ENCODE measurements at places on chromosomes 11 and 22.
A peak's percentile ranks its signal among the peaks of the same experiment; 100 is the strongest.

DNA sequence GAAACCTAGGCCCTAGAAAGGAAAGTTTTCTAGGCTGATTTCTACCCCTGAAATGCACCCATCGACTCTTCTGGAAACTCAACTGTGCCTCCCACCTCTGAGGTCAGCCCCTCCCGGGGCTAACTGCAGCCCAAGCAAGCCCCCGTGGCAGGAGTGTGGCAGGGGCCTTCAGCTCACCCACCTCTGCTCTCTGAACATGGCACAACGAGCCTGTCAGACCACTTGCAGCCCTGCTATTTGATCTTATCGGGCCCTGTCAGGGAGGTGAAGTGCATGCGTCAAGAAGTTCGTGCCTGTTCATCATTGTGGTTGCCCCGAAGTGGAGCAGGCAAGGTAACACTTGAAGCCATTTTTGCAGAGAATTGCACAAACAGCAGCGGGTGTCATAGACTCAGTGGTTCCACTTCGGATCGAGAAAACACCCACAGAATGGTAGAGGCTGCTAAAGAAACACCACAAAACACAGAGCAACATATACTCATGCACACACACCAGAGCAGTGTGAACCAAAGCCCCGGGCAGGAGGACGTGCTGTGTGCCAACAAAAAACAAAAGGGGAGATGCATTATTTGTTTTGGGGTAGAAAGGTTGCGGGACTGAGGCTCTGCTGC is 262.7 kb downstream of the ETS1 start:
- peak; percentile 59 for DNase-seq

DNA sequence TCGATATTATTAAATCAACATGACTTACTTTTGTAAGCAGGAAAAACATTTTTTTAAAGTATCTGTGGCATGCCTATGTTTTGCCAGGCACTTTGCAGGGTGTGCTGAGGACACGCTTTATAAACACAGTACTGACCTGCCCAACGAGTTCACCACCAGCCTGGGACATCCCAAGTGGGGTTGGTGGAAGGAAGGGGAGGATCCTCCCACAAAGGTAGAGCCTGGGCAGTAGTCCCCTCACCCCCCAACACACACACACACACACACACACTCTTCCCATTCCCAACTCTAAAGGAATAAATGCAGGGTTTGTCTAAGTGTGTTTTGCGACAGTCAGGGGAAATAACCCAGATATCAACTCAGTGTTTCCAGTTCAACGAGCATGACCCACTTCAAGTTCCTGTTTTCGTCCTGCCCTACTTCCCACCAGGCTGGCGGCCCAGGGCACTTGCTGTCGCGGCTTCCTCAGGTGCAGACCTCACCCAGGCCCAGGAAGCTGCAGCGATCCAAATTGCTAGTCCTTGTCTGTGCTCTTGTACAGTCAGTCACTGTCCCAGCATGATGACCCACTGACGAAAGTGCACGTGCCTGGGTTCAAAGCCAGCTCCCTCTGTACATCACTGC is 3.1 kb downstream of the CERK start:
- no peak for DNase-seq

DNA sequence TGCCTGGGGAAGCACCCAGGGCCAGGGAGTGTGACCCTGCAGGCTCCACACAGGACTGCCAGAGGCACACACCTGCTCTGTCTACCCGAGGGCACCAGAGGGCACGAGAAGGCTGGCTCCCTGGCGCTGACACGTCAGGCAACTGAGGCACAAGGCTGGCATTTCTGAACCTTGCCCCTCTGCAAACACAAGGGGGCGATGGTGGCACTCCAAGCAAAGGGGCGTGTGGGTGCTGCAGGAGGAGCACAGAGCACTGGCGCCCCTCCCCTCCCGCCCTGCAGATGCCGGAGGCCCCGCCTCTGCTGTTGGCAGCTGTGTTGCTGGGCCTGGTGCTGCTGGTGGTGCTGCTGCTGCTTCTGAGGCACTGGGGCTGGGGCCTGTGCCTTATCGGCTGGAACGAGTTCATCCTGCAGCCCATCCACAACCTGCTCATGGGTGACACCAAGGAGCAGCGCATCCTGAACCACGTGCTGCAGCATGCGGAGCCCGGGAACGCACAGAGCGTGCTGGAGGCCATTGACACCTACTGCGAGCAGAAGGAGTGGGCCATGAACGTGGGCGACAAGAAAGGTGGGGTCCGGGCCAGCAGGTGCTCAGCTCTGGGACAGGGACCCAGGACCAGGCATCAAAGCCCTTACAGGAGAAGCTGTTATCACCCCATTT is 20.8 kb upstream of the TXNRD2 start:
- DNase-seq = no peak

- no peak for DNase-seq
Measured at GRCh38 chr11:2107941-2108630, 31.1 kb downstream of the IGF2 start.

DNA sequence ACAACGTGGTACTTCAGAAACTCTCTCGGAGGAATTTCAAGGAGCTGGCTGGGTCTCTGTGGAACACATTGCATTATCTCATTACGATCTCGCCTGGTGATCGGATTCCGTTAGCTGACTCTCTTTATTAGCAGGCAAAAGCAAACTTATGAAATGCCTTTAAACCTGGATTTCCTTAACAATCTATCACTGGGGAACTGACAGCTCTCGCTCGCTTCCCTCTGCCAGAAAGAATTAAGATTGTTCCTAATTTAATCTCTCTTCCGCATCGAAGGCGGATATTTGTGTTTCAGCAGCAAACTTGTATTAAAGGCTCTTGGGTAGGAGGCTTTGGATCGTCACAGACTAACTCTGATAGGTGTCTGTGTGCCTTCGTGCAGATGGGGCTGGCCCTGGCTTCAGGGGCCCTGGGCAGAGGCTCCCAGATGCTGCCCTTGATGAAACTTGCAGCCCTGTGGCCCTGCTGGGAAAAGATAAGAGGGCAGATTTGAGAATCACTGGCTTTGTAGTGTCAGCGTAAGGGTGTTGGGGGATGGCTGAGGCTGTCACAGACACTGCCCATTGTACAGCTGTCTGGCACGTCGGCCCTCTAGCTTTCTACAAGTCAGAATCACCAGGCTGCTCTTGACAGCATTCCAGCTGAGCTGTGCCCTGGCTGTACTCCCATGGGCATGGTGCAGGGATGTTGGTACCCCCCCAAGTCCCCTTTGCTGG is 162.2 kb upstream of the NECTIN1 start:
- DNase-seq = no peak

DNA sequence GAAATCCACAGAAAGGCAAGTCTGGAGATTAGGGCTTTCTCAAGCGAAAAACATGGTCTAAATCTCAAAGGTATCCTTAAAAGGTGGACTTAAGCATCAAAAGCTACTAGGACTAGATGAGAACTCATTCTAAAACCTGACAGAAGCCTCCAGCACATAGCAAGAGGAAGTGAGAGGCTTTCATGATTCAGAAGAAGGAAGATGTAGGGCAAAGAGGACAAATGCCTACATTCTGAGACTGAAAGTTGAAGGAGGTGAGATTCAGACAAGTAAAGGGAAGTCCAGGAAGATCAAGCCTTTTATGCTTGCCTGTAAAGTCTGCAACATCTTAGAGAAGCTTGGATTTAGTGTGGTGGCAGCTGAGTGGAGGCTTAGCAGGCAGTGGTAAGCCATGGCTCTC is 98.9 kb downstream of the PGR start:
- DNase-seq = no peak

- DNase-seq = no peak
Measured at GRCh38 chr11:119359365-119360214, 13.1 kb upstream of the MFRP start.

DNA sequence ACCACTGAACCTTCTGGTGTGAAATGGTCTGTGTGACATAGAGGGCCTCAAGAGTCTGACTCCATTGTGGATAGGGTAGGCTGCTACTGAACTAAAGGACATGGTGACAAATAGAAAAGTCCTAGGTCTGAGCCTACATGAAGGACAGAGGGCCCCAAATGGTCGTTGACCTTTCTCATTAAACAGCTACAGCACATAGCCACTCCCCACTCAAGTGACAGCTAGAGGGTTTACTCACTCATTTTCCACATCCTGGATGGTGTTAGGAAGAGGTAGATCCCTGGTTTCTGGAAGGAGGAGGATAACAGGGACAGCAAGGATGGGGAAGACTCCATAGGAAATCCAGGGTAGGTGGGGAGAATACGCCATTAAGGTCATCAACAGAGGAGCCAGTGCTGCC is 63.3 kb downstream of the SLC22A24 start:
- no peak for DNase-seq

DNA sequence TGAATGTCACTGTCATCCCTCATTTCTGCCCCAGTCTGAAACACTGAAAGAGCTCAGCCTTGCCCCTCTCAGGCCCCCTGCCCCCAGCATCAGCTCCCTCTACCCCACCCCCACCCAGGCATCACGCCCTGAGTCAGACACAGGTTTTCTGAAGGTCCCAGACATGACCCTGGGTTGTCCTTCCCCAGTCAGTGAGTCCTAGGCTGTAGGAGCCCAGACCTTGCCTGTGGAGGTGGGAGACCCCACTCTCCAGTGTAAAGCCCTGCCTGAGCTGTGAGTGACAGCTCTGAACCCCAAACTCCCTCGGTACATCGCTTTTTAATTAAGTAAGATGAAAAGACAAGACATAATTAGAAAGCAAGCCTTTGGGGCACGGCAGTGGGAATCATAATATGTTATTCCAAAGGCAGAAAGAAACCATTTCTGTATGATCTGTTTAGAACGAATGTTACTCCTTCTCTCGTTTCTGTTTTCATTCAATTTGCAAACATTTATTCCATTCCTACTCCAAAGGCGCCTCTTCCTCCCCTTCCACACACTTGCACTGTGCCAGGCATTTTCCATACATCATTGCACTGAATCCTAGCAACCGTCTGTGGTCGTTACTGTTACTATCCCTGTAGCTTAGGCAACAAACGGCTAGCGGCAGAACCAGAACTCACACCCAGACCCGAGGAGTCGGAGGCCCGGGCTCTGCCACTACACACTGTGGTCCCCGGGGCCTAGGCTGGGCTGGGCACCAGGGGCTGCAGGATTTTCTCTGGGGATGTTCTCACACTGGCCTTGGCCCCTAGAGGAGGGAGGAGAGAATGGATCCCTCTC is 63.4 kb downstream of the CD6 start:
- DNase-seq = no peak

DNA sequence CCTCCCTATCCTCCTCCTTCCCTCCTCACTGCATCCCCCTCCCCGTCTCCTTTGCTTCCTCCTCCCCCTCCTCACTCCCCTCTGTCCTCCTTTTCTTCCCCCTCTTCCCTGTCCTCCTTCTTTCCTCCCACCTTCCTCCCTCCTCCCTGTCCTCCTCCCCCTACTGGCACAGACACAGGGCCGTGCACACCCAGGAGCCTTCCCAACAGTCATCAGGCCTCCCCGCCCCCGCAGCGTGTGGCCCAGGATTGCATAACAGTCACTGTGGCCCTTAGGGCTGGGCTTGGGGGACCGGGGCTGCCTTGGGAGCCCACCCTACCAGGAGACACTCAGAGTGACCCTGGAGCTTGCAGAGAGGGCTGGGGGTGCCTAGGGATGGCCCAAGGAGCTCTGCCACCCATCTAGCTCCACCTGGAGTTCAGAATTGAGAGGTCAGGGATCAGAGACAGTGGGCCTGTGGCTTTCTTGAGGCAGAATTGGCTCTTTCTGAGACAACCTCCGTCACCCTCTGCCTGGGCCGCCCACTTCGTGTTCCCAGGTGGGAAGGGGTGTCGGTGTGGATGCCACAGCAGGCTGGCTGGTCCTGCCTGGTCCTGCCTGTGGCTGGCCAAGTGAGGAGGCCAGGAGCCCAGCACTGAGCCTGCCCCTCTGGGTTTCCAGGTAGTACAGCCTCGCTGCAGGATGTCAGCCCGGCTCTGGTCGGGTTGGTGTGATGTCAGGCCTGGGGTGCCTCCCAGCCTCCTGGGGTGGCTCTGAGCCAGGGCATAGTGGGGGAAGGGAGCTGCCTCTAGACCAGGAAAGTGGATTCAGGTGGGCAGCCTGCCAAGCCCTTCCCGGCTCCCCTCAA is 1.6 kb downstream of the SPI1 start:
- no peak for DNase-seq

- DNase-seq = no peak
Measured at GRCh38 chr11:73565804-73566203, 32.1 kb downstream of the FAM168A start.

DNA sequence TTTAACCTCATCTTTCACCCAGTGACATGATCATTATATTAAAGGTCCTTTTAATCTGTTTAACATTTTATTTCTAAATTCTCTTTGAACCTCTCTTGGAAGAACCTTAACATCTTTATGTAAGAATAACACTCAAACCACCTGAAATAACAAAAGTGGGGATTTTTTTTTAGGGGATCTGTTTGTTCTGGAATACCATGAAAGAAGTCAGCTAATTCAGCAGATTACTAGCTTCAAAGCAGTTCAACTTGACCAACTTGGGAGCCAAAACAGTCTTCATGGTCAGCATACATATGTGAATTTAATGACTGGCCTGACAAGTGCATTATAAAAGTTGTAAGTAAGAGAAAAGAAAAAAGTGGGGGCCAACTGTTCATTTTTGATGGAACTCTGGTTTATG is 52.3 kb downstream of the CCDC34 start:
- DNase-seq = no peak

GRCh38 chr11:132028380-132029240 is 658.2 kb downstream of the NTM start:
- no peak for DNase-seq

DNA sequence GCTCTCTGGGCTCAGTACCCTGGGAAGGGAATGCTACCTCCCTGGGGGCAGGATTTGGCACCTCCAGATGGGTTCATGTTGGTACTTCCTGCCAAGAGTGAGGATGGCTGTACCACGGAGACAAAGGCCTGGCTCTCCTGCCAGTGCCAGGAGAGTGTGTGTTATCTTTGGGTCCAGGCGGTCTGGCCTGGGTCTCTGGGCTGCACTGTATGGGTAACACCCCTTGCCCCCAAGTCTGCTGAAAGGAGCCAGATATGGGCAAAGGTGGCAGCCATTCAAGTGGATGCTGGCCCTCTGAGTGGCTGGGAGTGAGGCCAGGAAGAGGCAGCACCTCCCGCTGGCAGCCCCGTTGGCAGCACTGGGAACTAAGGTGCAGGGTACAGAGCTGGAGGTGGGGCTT is 91.5 kb downstream of the NECTIN1 start:
- DNase-seq = no peak

GRCh38 chr11:106468531-106468930 is 391.1 kb downstream of the AASDHPPT start:
- no peak for DNase-seq

GRCh38 chr11:12273618-12273995 is 103.8 kb upstream of the PARVA start:
- no peak for DNase-seq

- no peak for DNase-seq
Measured at GRCh38 chr11:126359431-126360048, 4.1 kb downstream of the ST3GAL4 start.

Measured in stimulated activated CD8-positive, alpha-beta memory T cell treated with anti-CD3 and anti-CD28 coated beads, Interleukin-15, amount 100 ng/mL, for 4 hours (primary cell).